Sciatic nerve (tissue), 2 donors: ENCODE measurements at places on chromosomes 1 and 21. TPM values are rescaled to one million over a fixed set of nuclear protein-coding genes. Genes with fewer than 3 reads are reported as not detected.

The NGF gene
- total RNA-seq = 5.6 TPM

The FAM43B gene
- 0.18 TPM for total RNA-seq

The CFAP107 gene
- total RNA-seq = not detected

The REN gene
- not detected for total RNA-seq
